NCI-H510A treated with DMSO at 0.1 percent for 48 hours (cell line): ENCODE measurements at places on chromosomes 5 and 9.

DNA sequence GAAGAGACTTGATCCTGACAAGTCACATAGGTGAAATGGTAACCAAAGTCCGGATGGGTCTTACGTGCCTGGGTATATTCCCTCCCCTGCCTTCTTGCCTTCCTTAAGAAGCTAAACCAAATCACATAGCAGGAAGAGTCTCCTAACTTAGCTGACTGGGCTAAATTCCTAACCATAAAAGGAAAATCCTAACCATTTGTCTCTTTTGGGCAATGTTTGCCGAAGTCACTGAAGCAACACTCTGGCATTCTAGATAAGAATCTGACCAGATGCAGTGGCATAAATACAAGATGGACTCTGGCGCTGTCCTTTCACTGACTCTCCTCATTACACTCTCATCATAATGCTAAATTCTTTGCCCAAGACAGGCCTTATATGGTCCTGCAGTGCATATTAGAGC lies 625.5 kb upstream of the RORB start:
- no peak for DNase-seq

DNA sequence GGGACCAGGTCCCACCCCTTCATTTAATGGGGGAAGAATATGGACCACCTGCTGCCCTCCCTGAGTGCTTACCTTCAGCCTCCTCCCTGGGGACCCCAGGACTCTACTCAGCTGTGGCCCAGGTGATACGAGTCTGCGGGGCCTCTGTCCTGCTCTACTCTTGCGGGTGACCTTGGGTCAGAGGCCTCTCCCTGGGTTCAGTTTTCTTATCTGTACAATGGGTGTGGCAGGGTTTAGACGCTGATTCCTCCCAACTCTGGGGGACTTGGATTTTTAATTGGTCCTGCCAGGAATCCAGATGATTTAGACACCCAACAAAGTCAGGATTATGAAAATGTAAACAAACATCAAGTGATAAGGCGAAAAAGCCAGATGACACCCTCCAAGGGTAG lies 25.0 kb downstream of the FAM163B start:
- no peak for DNase-seq

DNA sequence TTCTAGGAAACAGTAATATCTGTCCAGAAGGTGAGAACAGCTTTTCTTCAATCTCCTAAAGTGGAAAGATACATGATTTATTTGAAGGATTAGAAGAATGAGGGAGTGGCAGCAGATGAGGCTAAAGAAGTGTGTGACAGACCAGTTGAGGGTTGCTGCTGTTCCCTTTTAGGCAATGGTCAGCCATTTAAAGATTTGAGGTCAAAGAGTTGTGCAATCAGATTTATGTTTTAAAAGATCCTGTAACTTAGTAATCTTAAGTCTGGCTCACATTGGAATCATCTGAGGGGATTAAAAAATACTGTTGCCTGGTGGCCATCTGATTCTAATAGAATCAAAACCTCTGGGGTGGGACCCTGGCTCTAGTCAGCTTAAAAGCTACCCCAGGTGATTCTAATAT lies 4.3 kb upstream of the SGCD start:
- no peak for DNase-seq

DNA sequence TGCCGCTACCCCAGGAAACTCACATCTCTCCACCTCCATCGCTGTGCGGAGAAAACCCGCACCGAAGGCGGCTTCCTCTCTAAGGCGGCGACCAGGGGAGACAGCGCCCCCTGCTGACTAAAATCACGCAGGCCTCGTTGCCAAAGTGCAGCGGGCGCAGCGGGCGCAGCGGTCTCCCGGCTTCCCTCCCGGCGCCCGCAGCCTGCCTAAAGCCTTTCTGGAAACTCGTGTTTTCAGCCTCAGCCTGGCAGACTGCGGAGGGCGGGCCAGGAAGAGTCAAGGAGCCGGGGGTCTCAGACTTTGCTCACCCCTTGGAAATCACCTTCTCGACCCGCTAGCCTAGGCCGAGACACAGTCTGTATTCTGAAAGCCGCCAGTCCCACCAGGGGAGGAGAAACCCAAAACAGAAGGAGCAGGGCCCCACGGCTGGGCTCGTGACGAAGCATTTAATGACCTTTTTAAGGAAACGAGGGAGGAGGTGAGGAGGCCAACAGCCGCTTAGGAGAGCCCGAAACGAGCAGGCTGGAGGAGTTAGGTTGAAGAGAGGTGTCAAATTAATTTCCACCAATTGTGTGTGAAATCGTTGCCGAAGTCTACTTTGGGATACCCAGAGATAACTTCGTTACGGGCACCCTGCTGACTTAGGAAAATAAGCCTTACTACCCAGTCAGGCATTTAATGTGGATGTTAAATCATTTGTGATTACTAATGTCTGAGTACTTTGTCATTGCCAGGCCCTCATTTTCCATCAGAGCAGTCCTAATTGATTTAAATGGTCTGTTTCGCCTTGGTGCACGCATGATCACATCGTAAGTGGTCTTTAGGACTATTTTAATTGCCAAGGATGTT lies 7.3 kb upstream of the FOXB2 start:
- no peak for DNase-seq

DNA sequence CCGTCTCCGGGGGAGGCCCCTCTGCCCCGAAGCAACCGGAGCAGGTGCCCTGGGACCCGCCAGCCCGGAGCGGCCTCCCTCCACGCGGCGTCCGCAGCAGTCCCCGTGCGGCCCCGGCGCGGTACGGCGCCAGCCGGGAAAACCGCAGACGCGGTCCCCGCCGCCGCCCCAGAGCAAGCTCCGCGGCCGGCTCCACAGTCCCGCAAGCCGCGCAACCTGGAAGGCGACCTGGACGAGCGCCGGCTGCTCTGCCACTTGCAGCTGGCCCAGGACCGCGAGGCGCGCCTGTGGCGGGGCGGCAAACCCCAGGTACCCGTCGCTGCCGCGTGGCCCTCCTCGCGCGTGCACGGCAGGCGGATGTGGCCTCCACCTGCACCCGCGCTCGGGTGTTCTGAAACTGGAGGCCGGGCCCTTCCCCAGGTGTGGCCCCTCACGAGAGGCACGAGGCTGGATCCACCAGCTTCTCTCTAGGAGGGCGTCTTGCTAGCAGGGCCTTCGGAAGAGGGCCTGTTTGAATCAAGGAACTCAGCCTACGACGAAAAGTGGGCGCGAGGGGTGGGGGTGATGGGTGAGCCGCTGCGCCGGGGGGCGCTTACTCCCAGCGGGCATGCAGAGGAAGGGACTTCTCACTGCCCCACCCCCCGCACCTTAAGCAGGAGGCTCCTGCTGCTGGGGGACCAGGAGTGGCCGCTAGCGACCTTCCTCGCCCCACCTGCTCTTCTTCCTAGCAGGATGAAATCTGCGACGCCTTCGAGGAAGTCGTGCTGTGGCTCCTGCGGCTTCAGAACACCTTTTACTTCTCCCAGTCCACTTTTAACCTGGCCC lies 602 bp downstream of the CCNI2 start:
- no peak for DNase-seq

GRCh38 chr9:128192601-128193371 lies 1.4 kb upstream of the CIZ1 start:
- DNase-seq = peak; percentile 95
